ENCODE measurements at places on chromosomes 4 and X.

GRCh38 chr4:188032170-188032569 is 36.6 kb downstream of the ZFP42 start:
- no peak for DNase-seq

DNA sequence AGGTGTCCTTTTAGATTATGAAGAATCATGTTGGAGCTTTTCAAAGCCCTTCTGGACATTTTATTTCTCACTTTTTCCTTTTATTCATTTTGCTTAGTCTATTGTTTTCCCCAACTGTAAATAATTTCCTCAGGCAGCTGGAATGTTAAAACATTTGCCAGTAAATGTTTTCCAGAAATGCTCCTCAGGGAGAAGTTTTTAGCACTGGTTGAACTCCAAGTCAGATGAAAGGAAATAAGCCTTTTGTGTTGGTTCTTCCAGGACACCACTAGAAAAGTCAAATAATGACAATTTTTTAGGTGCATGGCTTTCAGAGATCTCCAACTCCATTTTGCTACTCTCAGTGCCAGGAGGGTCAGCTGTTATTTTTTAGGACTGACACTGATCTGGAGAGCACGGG is 127.9 kb downstream of the IL13RA2 start:
- peak; percentile 2 for DNase-seq

DNA sequence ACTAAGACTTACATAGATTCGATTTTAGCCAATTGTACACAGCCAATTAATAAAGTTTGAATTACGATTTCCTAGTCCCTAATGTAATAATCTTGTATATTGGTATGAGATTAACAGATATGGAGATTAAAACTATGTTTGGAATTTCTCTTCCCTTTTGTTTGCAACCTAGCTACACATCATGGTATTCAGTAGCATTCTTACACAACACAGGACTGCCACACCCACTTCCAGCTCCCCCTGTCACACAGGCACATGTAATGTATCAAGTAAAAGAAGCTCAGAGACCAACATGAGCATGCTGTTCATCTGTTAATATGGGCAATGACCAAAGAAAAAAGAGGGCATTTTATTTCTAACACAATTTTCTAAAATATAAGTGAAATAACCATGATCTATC is 12.8 kb downstream of the SLC6A14 start:
- peak; percentile 6 for DNase-seq

- DNase-seq, result no peak
These were observed 12.0 kb downstream of the RFC1 start for GRCh38 chr4:39354254-39354552.

- DNase-seq, result no peak
These were observed 27.2 kb downstream of the SPRY1 start for GRCh38 chr4:123423819-123424218.

GRCh38 chr4:56817840-56818491 is 3.5 kb downstream of the SPINK2 start:
- no peak for DNase-seq

GRCh38 chr4:155802190-155802959 is 43.6 kb downstream of the GUCY1B1 start:
- no peak for DNase-seq

GRCh38 chrX:132488180-132488705 is 595 bp downstream of the MBNL3 start:
- DNase-seq, result peak; percentile 57

DNA sequence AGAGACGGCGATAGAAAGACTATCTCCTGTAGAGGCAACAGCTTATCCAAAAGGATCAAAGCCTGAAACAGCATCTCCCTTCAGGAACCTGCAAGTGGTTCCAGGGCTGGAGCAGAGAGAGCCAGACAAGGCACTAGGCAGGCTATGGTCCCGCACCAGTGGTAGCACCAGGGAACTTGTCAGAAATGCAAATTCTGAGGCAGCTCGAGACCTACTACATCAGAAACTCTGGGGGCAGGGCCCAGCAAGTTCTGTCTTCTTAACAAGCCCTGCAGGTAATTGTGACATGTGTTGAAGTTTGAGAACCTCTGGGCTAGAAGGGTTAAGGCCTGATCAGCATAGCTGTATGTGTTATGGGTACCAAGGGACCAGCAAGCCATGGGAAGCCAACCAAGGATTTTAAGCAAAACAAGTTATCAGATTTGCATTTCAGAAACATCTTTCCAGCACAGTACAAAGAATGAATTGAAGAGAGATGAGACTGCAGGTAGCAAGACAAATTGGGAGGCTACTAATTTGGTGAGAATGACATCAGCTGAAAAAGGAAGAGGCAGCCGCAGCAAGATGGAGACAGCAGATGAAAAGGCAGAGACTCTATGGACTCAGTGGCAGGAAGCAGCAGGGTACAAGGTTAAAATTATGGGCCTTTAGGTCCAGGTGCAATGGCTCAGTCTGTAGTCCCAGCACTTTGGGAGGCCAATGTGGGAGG is 139.7 kb downstream of the TSPAN5 start:
- no peak for DNase-seq

DNA sequence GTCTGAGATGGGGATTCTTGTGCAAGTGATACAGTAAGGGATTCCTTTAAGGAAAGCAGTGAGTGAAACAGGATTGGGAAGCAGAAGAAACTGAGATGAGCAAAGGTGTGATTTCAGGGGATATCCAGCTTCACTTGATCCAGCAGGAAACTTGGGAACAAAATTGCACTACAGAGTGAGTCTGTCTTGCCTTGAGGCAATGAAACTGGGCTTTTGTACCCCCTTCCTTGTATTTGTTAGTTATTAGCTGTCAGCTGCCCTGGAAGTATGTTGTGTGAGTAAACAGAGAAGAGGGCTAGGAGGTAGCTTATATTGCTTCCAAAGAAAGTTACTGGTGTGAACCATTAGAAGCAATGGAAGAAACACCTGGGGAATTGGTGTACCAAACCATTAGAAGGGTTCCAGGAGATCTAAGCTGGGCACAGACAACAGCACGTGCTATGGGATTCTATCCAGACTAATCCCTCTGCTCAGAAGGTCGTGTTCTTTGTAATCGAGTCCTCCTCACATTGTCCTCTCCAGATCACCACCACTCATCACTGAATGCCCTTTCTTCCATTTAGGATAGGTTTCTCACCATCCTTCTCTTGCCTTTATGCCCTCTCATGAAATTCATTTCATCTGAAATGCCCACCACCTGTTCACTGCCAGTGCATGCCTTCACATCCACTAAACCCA is 76.0 kb downstream of the PDLIM5 start:
- no peak for DNase-seq

DNA sequence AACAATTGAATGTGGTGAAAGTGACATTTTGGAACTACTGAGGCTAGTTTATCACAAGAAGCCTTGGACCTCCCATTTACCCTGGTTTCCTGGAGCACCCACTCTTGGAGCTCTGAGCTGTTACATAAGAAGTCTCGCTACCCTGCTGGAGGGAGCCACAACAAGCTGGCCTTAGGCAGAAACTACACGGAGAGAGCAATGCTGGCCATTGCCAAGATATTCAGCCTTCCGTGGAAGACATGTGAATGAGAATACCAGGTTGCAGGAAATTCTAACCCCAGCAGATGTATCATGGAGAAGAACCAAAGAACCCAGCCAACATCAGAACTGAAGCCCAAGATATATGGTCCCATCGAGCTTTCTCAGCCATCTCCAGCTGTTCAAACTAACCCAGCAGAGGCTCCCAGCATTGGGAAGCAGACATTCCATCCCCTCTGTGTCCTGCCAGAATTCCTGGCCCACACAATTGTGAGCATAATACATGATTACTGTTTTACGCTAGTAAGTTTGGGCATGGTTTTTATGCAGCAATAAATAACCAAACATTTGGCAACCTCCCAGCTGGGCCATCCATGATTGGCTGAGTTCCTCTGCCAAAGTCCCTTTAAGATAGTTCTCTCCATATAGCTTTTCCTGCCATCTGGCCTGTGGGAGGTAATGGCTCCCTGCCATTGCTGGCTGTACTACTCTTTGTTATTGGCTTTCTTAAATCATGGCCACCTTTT is 17.9 kb upstream of the PDE5A start:
- DNase-seq, result peak; percentile 60

- DNase-seq, result no peak
These were observed 510.9 kb downstream of the PPP4R3C start for GRCh38 chrX:26952213-26952612.

DNA sequence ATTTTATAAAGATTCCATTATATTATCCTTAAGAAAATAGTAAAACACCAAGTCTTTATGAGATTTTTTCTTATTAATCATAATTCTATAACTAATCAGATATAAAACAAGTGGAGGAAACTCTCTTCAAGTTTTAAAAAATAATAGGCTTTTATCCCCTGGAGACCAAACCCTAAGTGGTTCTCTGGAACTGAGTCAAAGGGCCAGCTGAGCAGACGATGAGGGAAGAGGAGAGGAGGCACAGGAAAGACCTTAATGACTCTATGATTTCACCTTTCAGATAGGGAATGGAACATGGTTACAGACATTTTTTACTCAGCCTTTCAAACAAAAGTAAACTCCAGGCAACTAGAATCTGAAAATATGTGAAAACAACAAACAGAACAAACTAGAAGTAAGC is 201.8 kb downstream of the SLC39A8 start:
- DNase-seq, result peak; percentile 28

- DNase-seq, result no peak
These were observed 45.5 kb upstream of the KLF3 start for GRCh38 chr4:38618505-38618904.

DNA sequence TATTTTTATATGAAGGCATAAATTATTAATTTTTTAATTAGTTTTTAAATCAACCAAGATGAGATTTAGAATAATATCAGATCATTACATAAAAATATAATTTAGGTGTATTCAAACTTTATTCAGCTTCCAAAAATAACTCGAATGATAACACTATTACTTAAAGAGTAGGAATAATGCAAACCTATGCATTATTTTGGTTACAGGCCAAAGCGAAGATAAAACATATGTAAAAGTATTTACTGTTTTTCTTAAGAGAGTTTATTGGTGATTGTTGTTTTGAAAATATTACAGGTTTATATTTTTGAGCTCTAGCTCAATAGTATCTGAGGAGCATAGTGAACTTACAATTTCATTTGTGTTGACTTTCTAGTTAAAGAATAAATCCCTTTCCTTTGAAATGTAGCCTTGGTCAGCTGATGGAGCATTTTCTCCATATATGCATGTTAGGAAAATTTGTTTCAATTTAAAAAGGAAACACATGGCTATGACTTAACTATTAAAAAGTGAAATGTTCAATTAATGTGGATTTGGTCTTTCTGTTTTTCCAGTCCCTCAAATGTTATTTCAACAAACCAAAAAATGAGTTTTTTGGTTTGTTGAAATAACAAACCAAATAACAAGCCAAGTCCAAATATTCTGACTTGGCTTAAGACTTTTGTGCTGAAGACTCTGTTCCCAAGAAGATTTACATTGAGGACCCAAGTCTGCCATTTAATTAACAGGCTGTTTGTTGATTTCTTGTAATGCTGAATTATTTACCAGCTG is 346.9 kb downstream of the ARHGAP24 start:
- no peak for DNase-seq

DNA sequence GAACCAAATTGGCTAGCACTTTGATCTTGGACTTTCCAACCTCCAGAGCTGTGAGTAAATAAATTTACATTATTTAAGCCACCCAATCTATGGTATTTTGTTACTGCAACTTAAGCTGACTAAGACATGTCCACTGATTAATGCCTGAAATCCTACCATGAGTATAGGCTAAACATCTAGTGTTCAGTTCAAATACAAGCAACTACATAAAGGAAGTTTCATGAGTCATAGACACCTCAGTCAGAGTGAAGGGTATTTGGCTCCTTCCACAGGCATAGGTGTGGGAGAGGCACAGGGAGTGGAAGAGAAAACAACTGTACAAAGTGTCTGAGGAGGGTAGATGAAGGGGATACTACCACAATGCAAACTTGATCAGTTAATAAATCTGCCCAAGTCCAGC is 35.5 kb upstream of the PCDH19 start:
- no peak for DNase-seq

- DNase-seq, result peak; percentile 57
These were observed 28.4 kb downstream of the RP2 start for GRCh38 chrX:46865281-46865680.

DNA sequence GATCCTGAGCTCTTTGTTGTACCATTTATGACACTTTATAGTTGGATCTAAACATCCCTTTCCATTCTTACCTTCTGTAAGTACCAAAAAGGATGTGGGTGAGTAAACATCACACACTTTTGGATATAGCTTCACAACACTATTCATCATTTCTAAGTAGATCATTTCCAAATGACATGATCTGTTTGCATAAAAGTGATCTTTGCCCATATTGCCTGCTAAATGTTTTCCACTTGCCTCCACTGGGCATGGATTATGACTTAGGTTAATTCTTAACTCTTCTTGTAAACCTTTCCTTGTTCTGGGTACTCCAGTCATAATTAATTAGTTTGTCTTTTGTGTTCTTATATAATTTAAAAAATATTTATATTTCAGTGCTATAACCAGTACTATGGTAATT is 244.9 kb upstream of the AGA start:
- DNase-seq, result no peak

- DNase-seq, result no peak
These were observed 72.8 kb downstream of the MANBA start for GRCh38 chr4:102687982-102688433.

GRCh38 chr4:92599044-92599443 is 295.3 kb downstream of the GRID2 start:
- DNase-seq, result no peak

DNA sequence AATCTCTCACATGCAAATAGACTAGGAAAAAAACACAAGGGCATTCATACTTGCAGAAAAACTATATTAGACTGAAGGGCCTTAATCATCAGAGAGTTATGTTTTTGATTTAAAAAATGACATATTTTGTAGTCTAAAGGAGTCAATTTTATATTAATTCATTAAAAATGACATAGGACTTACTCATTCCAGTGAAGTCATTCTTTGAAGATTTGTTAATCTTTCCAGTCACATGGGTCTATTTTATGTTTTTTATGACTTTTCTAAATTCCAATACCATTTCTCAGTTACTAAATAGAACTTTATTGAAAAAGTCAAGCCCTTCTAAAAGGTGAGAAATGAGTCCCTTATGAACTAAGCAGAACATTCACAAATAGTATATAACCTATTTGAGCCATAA is 743.8 kb upstream of the INTU start:
- DNase-seq, result no peak

GRCh38 chr4:119130365-119131065 is 5.1 kb upstream of the MYOZ2 start:
- peak; percentile 48 for DNase-seq

DNA sequence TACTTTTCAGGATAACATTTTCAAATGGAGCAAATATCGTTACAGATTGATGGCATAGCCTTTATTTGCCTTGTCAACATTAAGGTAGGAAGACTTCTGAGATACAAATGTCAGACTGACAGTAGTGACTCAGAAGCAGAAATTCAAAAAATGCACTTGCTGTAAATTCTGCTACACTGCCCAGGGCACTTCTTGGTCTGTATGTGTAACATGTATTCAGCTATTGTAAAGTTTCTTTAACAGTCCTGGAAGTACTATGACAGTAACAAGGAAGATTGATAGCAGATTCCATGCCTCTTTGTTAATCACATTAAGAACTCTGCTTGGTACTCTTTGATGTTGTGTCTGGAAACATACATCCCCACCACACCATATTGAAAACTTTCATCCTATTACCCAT is 69.6 kb upstream of the PCDH18 start:
- peak; percentile 13 for DNase-seq
